ENCODE measurements at places on chromosomes 4 and X.

GRCh38 chr4:122765692-122766352 is 33.3 kb downstream of the BBS12 start:
- DNase-seq: peak; percentile 73

- DNase-seq: no peak
Measured at GRCh38 chrX:28329156-28329555, 258.1 kb upstream of the IL1RAPL1 start.

DNA sequence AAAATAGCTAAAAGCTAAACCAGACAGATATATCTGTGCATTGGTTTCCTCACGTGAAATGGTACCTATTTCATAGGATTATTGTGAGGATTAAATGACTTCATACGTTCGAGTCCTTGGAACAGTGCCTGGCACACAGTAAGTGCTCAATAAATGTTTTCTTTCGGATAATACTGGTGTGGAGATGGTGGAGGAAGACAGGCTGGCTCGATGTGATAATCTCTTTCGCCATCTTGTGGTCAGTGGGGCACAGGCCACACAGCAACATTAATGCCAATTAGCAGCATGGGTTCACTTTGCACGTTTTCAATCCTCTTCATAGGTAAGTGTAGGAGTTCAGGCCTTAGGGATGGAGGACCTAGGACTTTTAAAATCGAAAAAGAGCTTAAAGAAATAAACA is 9.3 kb downstream of the PAGE4 start:
- DNase-seq: peak; percentile 54

GRCh38 chr4:186958726-186959350 is 235.2 kb upstream of the FAT1 start:
- DNase-seq: no peak

DNA sequence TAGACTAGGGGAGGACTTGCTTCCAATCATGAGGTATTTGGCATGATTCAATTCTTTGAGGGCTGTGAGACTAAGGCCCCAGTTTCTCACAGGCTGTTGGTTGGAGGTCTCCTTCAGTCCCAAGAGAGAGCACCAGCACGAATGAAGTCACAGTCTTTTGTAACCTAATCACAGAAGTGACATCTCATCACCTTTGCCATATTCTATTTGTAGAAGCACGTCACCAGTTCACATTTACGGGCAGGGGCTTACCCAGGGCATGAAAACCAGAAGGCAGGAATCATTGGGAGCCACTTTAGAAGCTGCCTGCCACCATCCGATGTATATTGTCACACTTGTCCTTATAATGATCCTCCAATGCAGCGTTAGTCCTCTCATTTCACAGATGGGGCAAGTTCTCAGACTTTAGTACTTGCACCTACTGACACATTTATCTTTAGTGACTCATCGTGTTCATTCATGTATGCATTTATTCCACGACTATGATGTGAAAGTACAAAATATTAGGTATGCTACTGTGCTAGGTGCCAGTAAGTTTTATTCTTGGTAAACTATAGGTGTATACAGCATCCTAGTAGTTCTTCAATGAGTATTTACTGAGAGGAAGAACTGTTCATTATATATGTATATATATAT is 163.8 kb upstream of the PGRMC2 start:
- DNase-seq: no peak

GRCh38 chrX:134632355-134632754 is 25.9 kb downstream of the PLAC1 start:
- DNase-seq: peak; percentile 28

- DNase-seq: no peak
Measured at GRCh38 chrX:72694170-72694569, 19.9 kb downstream of the PHKA1 start.

Measured in AG08395 (cell line).